Activated CD4-positive, CD25-positive, alpha-beta regulatory T cell treated with anti-CD3 and anti-CD28 coated beads, Interleukin-2, amount 50 U/mL, for 16 hours (primary cell): ENCODE measurements at places on chromosomes 12 and 14.

- no peak for DNase-seq
Measured at GRCh38 chr12:20361416-20361815, 6.9 kb upstream of the PDE3A start.

GRCh38 chr12:121060149-121061001, 21.3 kb upstream of the OASL start:
- peak; percentile 36 for DNase-seq

- no peak for DNase-seq
Measured at GRCh38 chr14:80150301-80150700, 61.0 kb downstream of the DIO2 start.

GRCh38 chr12:121288986-121289385, 7.5 kb downstream of the CAMKK2 start:
- DNase-seq: no peak

- DNase-seq: no peak
Measured at GRCh38 chr12:13702381-13702780, 279.0 kb downstream of the GRIN2B start.

DNA sequence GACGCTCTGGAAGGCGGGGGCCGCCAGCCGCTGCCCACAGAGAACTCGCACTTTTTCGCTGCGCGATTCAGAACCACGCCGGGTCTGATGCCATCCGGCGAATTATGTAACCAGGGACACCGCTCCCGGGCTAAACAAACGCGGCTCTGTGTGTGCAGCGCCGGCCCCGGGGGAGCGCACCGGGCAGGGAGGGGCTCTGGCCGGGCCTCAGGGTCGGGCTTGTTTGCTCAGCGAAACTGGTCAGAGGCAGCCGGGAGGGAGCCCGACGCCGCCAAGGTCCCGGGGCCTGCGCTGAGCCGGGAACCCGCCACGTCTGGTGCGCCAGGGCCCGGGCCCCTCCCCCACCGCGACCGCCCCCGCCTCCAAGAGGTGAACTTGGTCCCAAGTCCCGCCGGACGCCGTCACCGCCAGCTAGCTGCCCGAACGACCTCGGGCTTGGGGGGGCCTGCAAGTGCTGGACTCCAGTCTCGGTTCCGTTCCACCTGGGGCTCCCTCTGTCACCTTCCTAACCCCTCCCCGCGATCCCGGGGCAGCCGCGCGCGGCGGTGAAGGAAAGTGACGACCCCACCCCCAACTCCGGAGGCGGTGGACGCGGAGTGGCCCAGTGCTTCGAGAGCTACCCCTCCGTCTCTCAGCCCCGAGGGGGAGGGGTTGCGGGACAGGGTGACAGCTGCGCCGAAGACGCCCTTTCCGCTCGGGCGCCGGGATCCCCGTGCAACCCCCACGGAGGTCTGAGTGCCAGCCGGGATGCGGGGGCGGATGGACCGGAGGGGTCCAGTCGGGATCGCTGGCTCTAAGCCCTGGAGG, 848 bp downstream of the CTDSP2 start:
- DNase-seq: peak; percentile 25

DNA sequence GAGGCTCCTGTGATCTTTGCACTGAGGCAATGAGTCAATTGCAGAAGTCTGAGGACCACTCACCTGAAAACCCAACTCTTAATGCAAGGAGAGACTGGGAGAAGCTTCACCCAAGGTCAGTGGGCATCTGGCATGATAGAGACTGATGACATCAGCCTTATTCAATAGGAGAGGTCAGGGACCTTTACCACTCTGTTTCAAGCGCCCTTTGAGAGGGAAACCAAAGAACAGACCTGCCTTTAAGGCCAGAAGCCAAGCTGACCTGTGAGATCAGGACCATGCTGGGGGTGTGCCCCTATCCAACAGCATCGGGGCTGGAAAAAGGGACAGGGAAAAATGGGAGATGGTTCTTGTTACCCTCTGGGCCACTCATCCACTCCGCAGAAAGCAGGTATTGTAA, 83.3 kb upstream of the FOXN3 start:
- DNase-seq: no peak

DNA sequence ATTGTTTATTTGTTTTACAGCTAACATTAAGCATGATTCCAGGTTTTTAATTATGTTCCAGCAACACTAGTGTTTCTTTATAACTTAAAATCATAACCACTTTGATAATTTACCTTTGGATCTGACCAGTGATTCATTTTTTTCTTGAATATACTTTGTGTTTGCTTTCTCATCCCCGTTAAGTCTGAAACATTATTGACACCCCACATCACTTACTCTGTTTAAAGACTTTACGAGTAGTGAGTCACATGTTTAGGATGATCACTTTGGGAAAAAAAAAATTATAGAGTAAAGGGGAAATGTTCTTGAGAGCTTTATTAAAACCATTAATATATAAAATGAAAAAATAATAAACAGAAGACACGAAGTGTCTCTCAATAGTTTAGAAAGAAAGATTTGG, 132.2 kb downstream of the MON2 start:
- no peak for DNase-seq

DNA sequence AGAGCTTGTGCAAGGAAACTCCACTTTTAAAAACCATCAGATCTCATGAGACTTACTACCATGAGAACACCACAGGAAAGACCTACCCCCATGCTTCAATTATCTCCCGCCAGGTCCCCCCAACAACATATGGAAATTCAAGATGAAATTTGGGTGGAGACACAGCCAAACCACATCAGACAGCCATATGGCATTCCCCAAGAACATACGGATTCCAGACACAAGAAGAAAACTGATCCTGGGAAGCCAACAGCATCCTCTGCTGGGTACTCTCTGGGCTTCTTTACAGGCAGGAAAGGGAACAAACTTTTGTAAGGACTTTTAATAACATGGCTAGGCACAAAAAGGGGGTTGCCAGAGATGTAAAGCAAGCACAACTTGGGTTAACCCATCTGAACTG, 127.2 kb downstream of the TMEM132C start:
- DNase-seq: no peak
